ENCODE measurements at places on chromosomes 5 and 9.

GRCh38 chr9:81489046-81489445, 200.3 kb downstream of the TLE1 start:
- ATAC-seq, result no peak

- no peak for ATAC-seq
These were observed 443.0 kb upstream of the KLF4 start for GRCh38 chr9:107932601-107933000.

- peak; percentile 37 for ATAC-seq
These were observed 83.0 kb downstream of the SMC2 start for GRCh38 chr9:104177003-104177611.

GRCh38 chr5:52491071-52491787, 296.5 kb upstream of the ITGA1 start:
- no peak for ATAC-seq

DNA sequence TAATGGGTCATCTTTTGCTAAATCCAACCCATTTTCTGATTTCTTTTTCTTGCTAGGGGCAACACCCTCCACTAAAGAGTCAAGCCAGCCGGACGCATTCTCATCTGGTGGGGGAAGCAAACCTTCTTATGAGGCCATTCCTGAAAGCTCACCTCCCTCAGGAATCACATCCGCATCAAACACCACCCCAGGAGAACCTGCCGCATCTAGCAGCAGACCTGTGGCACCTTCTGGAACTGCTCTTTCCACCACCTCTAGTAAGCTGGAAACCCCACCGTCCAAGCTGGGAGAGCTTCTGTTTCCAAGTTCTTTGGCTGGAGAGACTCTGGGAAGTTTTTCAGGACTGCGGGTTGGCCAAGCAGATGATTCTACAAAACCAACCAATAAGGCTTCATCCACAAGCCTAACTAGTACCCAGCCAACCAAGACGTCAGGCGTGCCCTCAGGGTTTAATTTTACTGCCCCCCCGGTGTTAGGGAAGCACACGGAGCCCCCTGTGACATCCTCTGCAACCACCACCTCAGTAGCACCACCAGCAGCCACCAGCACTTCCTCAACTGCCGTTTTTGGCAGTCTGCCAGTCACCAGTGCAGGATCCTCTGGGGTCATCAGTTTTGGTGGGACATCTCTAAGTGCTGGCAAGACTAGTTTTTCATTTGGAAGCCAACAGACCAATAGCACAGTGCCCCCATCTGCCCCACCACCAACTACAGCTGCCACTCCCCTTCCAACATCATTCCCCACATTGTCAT, 72.0 kb downstream of the NUP214 start:
- no peak for ATAC-seq

DNA sequence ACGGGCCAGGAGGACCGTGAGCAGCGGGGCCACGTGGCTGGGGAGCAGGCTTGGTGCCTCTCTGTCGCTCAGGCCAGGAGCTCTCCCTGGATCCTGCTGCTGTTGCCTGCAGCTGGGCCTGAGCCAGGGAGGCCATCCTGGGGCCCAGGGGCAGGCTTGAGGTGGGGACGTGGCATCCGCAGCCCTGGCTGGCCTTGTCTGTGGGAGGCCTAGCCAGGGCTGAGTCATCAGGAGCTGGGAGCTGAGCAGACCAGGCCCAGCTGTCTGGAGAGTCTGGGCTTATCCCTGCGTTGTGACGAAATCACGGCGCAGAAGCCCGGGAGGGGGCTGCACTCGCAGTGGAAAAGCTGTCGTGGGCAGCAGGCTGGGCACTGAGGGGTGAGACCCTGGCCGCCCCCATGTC, 138.8 kb upstream of the COL5A1 start:
- ATAC-seq, result peak; percentile 65

DNA sequence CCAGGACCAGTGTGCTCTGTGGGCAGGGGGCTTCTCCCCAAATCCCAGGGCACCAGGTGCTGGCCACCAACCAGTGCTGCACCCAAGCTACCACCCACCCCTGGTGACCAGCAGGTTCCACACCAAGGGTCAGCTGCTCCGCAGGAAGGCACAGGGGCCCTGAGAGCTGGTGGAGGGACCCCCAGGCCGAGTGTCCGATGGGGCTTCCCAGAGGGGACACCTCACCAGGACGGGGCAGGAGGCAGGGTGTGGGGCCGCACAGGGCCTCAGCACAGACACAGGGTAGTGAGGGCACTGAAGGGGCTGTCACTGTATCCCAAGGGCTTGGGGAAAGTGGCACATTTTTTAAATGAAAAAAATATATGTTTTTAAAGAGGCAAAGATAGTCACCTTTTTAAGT, 18.1 kb downstream of the LCN9 start:
- no peak for ATAC-seq

GRCh38 chr5:173720286-173720952, 104.0 kb upstream of the BOD1 start:
- no peak for ATAC-seq

GRCh38 chr9:134622896-134623257, 18.7 kb upstream of the COL5A1 start:
- ATAC-seq, result no peak

GRCh38 chr9:131732061-131732526, 7.8 kb downstream of the RAPGEF1 start:
- ATAC-seq, result peak; percentile 67

- ATAC-seq, result peak; percentile 14
These were observed 53.3 kb upstream of the ANGPTL2 start for GRCh38 chr9:127175764-127176163.

DNA sequence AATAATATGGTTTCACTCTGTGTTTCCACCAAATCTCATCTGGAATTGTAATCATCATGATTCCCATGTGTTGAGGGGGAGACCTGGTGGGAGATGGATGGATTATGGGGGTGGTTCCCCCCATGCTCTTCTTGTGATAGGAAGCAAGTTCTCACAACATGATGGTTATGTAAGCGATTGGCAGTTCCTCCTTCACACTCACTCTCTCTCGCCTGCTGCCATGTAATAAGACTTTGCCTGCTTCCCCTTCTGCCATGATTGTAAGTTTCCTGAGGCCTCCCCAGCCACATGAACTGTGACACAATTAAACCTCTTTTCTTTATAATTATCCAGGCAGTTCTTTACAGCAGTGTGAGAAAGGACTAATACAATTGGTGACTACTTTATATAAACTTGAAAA, 48.4 kb downstream of the PTBP3 start:
- ATAC-seq, result no peak

- no peak for ATAC-seq
These were observed 23.9 kb downstream of the HMGXB3 start for GRCh38 chr5:150024346-150024984.

DNA sequence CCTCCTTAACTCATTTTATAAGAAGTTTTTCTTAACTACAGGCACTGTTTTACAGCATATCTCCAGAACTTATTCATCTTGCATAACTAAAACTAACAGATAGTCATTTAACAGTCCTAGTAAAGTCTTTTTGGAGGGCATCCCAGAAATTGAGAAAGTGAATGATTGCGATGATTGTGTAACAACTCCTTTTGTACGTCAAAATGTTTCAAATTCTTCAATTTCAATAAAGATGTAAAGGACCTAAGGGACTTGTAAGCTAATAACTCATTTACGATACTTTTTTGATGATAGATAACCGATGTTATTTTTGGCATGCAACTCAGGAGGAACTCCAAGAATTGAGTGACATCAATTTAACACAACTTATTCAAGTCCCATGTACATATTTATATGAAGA, 42.7 kb downstream of the SVEP1 start:
- ATAC-seq, result no peak

DNA sequence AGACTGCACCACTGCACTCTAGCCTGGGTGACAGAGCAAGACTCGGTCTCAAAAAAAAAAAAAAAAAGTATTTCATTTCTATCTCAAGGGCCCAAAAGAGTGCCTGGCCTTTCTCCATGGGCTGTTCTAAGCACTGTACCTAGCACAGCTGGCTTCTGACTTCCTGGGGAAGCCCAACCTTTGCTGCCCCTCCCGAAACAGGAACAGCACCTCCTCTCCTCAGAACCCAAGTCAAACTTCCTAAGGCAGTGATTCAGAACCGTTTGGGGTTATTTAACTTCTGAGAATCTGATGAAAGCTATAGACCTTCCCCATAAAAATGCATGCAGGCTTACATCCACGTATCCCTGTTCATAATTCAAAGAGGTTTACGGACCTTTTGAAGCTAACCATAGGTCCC, 57.8 kb downstream of the NRG2 start:
- peak; percentile 57 for ATAC-seq

DNA sequence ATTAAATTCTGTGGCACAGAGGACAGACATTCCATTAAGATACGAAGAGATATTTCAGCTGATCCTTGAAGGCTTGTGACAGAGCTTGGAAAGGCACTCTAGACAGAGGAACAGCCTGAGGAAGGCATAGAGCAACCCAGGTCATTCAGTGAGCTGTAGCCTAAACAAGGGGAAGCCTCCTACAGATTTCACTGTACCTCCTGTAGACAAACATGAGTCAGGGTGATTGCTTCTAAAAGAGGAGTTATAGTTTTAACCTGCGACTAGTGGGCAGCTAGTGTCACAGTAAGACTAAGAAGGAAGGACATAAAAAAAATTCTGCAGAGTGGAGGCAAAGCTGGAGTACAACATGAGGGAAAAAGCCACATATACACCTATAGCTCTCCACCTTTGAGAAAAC, 43.5 kb upstream of the ANKDD1B start:
- ATAC-seq, result no peak

DNA sequence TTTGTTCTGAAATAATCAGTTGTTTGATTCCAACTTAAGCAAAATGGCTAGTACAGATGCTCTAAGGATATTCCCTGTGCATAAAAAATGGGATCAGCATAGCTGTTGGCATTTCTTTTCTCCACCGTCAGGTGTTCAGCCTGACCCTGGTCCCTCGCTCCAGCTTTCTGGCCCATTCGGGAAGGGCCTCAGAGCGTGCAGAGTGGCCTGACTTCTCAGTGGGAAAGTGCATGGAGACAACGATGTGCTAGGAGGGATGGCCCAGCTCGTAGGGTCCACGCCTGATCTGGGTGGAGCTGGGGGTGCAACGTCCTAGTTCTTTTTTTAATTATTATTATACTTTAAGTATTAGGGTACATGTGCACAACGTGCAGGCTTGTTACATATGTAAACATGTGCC, 319.1 kb upstream of the IRX4 start:
- ATAC-seq, result no peak

GRCh38 chr9:36731068-36731956, 158.6 kb downstream of the MELK start:
- ATAC-seq, result no peak

DNA sequence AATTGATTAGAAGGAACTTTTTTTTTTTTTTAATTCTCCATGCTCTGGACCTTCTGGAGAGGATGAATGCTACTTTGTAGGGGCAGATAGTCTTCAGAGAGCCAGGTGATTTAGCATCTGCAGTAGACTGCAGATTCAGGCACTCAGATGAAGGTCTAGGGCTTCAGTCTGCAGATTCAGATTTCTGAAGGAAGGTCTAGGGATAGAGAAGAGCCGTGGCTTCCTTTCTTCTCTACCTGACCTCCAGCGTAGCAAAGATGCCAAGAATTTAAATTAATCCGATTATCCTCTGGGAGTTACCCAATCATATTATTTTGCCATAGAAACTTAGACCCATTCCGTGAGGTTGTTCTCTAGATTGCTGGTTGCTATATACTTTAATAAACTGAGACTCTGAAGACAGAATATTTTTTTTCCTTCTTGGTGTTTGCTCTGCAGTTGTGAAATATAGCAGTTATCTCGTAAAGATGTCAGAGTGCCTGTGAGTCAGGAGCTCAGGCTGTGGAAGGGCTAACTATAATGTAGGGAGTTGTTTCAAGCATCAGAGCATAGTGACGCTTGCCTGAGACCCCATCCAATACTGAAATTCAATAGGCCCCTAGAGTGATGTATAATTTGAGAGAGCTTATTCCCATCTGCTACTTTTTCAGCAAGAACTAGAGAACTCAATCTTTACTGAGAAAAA, 132.7 kb upstream of the SLC12A2 start:
- no peak for ATAC-seq

- ATAC-seq, result no peak
These were observed 77.6 kb upstream of the ADRB2 start for GRCh38 chr5:148748702-148749392.

GRCh38 chr5:119515192-119515591, 62.9 kb downstream of the HSD17B4 start:
- ATAC-seq, result no peak

DNA sequence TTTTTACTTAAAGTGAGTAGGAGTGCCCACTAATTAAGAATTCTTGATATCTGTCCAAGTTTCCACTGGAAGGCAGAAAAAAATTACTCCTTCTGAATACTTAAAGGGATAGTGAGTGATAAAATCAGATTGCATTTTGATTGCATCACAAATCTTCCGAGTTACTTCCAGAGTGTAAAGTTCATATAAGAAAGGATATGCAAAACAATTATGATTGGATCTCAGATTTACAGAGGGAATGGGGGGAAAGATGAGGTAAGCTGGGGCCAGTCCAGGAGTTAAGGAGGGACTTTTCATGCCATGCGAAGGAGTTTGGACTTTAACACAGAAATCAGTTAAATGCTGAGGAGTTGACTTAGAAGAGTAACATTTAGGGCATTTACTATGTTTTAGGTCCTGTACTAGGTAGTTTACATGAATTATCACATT, 9.3 kb upstream of the RNF145 start:
- no peak for ATAC-seq

GRCh38 chr5:76851728-76852369, 2.0 kb downstream of the S100Z start:
- no peak for ATAC-seq

- no peak for ATAC-seq
These were observed 681.5 kb upstream of the ACO1 start for GRCh38 chr9:31702957-31703356.

DNA sequence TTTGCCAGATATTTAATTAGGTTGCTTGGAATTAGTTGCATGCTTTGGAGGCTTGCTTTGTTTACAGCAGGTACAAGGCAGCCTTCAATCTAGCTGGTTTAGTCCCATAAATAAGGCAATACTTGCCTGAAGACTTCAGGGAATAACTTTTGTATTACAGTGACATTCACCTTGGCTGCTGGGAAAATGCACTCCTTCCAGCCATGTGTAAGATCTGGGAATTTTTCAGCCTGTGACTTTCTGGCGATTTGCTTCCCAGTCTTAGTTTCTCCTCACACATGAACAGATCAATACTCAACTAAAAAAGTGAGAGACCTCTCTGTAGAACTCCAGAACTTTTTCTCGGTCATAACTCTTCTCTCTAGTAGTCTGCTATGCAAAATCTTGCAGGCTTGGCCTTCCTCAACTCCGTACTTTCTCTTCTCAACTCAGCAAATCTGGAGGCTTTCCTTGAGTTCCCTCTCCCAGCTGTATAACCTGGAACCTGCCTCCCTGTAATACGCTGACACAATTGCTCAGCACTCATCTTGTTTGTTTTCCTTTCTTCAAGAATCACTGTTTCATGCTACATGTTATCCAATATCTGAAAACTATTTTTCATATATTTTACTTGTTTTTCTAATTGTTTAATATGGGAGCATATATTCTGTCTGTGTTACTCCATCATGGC, 173.0 kb downstream of the MSX2 start:
- ATAC-seq, result no peak

GRCh38 chr5:116402235-116402634, 172.4 kb downstream of the SEMA6A start:
- no peak for ATAC-seq

DNA sequence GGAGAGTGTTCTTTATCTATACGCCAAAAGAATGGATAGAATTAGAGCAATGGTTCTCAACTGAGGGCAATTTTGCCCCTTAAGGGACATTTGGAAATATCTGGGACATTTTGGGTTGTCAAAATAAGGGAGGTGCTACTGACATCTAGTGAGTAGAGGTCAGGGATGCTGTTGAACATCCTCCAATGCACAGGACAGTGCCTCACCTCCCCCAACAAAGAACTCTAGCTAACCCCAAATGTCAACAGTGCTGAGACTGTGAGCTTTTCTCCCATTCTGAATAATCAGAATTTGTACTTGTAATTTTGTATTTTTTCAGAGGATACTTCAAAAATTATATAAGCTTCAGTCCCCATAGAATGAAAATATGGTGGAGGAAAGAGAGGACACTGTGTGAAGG, 8.6 kb upstream of the SMC5 start:
- no peak for ATAC-seq

All from esophagus mucosa (tissue), 1 donor.